ENCODE measurements at places on chromosomes 1 and 21.

- no peak for DNase-seq
Measured at GRCh38 chr1:97870589-97870988, 50.2 kb downstream of the DPYD start.

- DNase-seq = no peak
Measured at GRCh38 chr1:26607186-26607585, 77.6 kb downstream of the RPS6KA1 start.

DNA sequence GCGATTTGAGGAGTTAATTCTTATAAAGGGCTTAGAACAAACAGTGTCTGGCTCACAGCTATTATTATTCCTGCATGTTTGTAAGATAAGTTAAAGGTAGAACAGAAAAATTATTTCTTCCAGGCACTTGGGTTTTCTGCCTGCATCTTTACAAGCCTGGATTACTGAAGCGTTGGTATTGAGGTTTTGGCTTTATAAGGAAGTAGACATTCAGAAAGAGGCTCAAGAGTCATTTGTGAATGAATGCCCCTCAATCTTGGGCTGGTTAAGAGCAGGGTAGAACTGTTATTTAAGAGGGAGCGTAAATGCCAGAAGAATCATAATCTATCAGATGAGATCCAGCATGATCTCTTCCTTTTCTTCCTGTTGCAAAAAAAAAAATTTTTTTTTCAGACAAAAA is 77.3 kb upstream of the ARID1A start:
- DNase-seq = no peak

- DNase-seq = no peak
Measured at GRCh38 chr1:15657021-15657420, 27.1 kb upstream of the PLEKHM2 start.

DNA sequence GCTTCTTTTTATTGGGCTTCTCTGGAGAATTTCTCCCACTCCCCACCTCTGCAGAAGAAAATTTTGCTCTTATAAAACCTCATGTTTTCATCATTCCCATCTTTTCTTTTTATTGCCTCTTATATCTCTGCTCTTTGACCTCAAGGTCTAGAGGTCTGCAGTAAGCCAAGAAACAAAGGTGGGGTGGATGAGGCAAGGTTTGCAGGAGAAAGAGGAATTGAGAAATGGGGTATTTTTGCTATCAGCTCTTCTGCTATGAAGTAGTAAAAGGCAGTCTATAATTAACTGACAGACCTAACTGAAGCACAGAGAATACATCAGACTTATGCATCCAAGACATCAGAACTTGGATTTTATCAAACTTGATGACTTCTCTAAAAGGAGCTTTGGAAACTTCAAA is 22.9 kb downstream of the SYT11 start:
- DNase-seq = no peak

DNA sequence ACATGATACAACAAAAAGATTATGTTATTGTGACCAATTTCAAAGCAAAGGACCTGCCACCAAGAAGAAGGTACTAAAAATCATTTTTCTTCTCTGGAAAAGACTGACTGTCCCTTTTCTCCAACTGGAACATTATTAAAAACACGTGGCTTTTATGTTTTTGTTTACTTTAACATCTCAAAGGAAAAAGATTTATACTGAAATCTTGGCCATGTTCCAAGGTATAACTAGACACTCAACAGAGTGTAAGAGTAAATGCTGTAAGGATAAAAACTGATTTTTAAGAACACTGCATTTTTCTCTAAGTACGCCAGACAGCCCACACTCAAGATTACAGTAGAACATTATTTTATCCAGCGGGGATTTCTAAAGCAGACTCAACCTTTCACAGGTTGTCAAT is 62.1 kb downstream of the BRWD1 start:
- no peak for DNase-seq

- no peak for DNase-seq
Measured at GRCh38 chr1:234861761-234862160, 251.8 kb upstream of the IRF2BP2 start.

GRCh38 chr1:157274698-157275534 is 136.7 kb upstream of the ETV3 start:
- no peak for DNase-seq

DNA sequence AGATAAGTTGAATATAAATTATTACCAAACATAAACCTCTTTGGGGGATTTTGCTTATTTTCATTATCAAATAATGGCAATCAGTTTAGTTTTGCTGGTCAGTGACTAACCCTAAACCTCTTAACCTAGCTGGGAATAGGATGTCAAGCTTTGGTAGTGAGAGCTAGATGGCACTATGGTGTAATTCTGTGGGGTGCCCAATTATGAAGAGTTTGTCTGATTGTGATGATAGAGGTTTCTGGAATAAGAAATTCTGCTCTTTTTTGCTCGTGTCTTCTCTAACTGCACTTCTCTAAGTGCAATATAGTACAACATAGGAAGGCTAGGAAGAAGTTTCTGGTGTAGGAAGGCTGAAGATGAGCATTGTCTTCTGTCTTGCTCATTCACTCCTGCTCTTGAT is 59.8 kb downstream of the XCL1 start:
- DNase-seq = peak; percentile 50

DNA sequence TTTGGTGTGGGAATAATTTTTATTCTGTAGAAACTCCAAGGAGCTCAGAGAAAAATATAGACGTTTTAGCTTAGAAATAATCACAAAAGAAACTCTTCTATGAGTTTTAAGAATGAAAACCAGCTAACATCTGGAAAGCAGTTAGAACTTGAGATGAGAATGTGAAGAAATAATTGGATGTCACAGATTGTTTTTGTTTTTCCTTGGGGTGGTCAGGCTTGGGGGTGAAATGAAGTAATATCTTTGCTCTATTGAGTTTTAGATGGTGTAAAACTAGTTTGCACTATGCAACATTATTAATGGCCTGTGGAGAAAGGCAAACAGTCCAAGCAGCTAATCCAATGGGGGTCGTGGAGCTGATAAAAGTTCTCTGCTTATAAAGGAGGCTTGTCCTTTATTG is 101.2 kb downstream of the FMN2 start:
- DNase-seq = no peak

DNA sequence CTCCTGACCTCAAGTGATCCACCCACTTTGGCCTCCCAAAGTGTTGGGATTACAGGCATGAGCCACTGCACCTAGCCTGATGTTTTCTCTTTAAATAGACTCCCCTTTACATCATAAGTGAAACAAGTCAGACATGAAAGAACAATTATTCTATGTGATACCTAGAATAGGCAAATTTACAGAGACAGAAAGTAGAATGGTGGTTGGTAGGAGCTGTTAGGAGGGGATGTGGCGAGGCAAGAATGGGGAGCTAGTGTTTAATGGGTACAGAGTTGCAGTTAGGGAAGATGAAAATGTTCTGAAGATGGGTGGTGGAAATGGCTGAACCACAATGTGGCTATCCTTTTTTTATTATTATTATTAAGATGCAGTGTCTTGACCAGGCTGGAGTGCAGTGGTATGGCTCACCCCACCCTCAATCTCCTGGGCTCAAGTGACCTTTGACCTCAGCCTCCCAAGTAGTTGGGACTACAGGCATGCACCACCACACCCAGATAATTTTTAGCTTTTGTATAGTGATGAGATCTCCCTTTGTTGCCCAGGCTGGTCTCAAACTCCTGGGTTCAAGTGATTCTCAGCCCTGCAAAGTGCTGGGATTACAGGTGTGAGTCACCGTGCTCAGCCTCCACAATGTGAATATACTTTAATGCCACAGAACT is 28.4 kb downstream of the ELF3 start:
- no peak for DNase-seq

DNA sequence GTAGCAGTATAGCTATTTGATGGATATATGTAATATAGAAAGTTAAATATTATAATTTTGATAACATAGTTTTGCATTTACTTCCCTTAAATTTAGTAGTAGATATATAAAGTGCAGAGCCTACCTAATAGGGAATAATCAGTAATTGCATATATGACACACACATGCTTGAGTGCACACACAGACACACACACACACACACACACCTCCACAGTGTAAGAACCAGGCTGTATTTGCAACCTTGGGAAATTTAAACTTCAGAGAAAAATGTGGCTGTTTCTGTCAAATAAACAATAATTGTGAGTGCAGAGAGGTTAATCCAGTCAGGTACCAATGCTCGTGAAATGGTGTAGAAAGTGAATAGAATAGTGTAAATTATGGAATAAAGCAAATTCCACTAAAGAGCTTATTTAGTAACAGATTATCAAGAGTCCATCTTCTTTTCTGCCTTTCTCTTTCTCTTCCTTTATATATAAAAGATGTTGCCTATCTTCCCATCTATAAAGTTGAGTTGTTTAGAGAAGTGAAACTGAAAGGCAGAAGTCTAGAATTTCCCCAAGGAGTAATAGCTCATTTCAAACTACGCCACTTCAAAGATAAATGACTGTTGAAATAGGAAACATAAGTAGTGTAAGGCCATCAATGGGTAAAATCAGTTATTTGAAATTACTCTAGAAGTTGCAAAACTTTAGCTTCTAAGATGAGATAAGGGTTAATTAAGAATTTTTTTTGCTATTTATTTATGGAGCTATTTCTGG is 273.7 kb downstream of the SRGAP2C start:
- peak; percentile 13 for DNase-seq

DNA sequence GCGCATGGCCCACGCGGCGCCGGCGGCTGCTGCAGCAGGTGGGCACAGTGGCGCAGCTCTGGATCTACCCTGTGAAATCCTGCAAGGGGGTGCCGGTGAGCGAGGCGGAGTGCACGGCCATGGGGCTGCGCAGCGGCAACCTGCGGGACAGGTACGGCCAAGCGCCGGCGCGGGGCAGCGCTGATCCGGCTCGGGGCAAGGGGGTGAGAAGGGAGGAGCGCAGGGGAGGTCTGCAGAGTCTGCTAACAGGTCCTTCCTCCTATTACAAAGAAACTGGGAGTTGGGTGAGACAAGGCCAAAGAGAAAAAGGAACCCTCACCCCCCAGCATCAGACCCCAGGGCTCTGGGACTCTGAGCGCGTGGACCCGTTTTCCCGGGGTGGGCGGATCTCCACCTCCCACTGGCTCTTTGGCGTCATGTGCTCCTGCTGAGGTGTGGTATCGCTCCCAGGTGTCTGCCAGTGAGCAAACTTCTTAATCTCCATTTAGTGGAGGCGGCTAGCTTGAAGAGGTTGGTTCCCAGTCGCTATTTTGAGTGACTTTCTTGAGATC is 431 bp downstream of the MTARC1 start:
- peak; percentile 32 for DNase-seq

DNA sequence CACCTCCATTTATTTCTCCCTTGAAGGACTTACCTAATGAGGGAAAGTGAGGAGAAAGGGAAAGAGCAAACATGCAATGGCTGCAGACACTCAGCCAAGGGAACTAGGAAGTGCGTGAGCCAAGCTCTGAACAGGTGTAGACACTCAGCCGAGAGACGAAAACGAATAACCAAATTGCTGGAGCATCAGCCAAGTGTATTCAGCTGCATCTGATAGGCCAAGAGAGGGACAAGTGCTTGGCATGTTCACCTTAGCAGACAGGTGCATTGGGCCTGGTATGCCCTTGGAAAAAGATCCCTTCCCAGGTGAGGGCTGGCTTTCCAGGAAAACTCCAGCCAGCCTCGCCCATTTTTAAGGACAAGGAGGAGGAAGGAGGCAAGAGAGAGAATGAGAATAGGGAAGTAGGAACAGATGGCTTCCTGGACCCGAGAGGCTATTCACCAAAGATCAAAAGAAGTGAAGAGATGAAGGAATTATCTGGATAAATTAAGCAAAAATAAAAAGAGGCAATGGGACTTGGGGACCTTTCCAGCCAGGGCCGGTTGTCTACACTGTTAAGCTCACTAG is 184.7 kb downstream of the TOMM20 start:
- no peak for DNase-seq

DNA sequence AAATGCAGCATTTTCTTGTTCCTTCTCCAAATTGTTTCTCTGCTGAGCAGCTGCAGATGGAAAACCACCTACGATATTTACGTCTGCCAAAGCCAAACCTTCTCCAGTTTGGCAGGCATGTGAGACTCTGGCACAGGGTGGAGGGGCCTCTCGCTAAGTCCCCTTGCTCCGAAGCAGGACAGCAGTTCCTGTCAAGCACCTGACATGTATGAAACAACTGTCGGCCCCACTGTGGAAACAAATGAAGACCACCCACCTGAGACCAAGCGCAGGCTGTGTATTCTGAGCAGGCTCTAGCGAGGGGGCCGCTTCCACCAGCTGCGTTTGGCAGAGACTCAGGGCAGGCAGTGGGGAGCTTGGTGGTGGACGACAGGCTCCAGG is 74.7 kb downstream of the RIPK4 start:
- no peak for DNase-seq

- peak; percentile 40 for DNase-seq
Measured at GRCh38 chr1:32332290-32333079, 3.5 kb downstream of the MARCKSL1 start.

DNA sequence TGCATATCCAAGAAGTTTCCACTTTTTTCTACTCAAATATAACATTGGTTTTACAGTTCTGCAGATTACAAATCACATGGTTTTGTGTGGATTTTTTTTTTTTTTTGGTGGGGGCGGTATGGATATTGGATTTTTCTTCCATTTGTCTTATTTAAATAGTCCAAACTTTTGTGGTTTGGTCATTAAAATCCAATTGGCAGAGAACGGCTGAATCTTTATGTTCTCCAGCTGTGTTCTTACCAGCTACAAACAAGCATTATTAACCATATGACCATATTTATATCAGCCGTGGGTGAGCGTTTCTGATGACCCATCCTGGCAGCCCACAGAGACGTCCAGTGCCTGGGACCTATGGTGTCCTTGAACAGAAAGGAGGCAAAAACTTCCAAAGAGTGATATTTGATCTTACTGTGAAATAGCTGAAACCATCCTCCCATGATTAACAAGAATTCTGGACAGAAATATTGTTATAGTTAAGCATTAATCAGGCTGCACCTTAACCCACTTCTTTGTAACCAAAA is 200.4 kb downstream of the LYPLAL1 start:
- no peak for DNase-seq

- DNase-seq = no peak
Measured at GRCh38 chr1:35598895-35599294, 25.8 kb downstream of the TFAP2E start.

DNA sequence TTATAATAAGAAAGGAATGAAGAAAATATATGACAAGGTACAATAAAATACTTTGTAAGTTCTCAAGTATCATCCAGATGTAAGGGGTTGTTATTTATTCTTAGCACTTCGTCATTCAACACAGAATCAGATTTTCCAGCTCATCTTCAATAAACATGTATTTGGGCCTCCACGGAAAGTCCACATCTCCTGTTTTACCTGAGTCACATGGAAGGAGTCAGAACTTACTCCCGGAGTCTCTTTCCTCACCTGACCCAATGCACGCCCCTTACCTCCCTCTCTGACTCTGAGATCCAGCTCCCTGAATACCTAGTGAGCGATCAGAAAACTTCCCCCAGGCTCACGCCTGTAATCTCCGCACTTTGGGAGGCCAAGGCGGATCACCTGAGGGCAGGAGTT is 1.5 kb upstream of the PMVK start:
- no peak for DNase-seq

DNA sequence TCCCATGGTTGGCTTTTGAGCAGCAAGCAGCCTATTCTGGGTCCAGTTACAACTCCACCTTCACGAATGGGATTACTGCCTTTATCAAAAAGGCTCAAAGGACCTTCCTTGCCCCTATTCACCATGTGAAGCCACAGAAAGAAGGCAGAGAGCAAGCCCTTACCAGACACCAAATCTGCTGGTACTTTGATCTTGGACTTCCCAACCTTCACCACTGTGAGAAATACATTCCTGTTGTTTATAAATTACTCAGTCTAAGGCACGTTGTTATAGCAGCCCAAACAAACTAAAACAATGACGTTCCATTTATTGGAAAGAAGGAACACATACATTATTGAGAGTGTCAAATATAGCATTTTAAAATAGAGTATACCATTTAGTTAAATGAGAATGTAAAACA is 1557.9 kb downstream of the PLA2G4A start:
- DNase-seq = no peak

All from putamen (tissue), 1 donor.